Epithelial cell of umbilical artery (primary cell): ENCODE measurements at places on chromosomes 12 and 14. TPM values are rescaled to one million over a fixed set of nuclear protein-coding genes. Genes with fewer than 3 reads are reported as not detected.

The BDKRB2 gene
- total RNA-seq, result 0.76 and 0.97 TPM in 2 replicates

The STAB2 gene
- total RNA-seq, result not detected in 2 replicates

The CLEC1A gene
- total RNA-seq, result 18.7 and 24.4 TPM in 2 replicates

The TC2N gene
- total RNA-seq, result not detected in 2 replicates

The RILPL2 gene
- total RNA-seq, result 5.8 and 7.1 TPM in 2 replicates

The TAS2R43 gene
- under 0.01 and 1.7 TPM in 2 replicates for total RNA-seq
